Anterior cingulate cortex (tissue), 58 donors: ENCODE measurements at places on chromosomes 3 and 15.
A peak's percentile ranks its signal among the peaks of the same experiment; 100 is the strongest.

GRCh38 chr3:11096266-11097139 lies 57.8 kb upstream of the HRH1 start:
- peak; percentile 52 for DNase-seq

GRCh38 chr3:46213201-46213600 lies 5.1 kb upstream of the CCR1 start:
- no peak for DNase-seq

DNA sequence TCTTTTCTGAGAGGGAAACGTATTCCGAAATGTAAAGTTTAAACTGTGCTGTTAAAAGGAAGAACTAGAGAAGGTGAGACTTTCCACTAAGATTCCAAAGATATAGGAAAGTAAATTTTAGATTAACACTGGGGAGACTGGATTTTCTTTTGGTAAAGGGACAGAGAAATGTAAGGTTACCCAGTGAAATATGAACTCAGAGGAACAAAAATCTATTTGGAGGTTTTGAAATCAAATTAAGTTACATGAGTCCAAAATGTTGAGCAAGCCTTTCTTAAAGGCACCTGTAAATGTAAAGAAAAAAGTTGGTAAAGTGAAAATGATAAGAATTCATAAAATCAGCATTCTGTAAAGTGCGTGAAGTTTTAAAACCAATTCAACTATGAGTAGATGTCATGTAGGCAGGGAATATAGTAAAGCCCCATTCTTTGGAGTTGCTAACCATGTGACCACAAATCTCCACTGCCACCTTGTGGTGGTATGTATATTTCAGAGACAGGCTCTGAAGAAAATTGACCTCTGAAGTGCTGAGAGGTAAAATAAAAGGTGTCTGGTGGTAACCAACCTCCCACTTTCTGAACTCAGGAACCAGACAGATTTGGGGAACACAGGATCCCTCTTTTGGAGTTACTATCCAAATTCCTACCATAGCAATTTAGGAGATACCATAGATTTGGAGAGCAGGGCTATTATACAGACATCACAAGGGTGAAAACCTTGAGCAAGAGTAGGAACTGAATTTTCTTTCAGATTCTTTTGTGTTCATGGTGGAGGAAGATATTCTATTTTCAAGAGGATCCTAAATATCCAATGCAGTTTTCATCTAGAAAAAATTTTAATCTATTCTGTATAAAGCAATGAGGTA lies 215.3 kb downstream of the ROBO2 start:
- no peak for DNase-seq

DNA sequence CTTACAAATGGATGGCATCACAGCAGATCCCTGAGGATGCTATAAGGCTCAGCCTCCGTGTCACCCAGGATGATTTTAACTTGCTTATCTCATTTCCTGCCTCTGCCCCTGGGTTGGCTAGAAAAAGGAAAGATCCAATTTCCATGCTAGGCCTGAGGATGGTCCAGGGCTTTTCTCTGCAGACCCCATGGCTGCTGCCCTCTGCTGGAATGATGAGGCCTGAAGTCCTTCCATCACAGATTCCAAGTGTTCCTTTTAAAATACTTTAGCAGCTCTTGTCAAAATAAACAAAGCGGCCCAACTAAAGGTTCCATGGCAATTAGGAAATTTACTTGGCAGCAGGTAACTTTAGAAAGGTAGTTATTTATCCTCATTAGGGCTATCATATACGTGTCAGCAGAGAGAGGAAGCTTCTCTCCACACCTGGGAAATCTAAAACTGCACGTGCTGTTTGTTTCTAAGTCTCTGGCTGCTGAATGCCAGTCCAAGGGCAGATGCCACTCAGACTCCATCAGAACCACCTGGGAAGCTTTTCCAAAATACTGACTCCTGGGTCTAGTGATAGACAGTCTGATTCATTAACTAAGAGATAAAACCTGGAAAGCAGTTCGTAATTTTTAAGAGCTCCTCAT lies 401.9 kb upstream of the IL12A start:
- peak; percentile 5 for DNase-seq

DNA sequence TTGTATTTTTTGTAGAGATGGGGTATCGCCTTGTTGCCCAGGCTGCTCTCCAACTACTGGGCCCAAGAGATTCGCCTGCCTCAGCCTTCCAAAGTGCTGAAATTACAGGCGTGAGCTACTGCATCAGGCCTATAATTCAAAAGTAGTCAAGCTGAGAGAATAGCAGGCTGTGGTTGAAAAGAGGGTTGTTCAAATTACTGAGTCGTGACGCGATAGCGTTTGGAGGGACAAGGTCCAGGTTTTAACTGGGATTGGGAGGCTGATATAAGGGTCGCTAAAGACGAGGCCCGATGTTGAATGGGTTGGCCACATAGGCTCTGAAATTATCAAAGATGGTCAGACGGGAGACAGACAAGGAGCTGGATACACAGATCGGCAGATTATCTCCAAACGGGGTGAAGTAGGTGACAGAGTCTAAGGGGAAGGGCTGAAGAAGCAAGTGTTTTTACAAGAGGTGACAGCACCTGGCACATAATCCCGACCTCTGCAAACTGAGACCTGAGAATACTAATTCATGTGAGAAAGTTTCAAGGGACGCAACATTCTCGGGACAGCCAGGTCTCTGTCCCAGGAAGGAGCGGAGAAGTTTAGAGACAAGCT lies 759 bp upstream of the ARID3B start:
- DNase-seq, result no peak

GRCh38 chr3:168266335-168266734 lies 170.6 kb upstream of the GOLIM4 start:
- no peak for DNase-seq

DNA sequence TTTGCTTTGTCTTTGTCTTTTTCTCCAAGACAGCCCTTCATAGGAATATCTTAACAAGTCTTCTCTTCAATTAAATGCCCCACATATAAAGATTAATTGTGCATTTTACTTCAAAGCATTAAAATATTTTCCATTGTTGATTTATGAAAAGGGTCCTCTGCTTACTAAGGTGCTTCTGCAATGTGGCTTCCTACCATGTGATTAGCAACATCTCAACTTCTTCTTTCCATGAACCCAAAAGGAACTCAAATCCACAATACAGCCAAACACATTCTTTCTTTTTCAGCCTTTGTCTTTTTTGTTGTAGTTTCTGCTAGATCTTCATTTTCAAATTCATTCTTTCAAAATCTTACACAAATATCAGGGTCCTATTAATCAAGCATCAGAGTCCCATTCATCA lies 309.2 kb downstream of the NSUN3 start:
- DNase-seq, result no peak

GRCh38 chr3:143952569-143953072 lies 19.0 kb upstream of the DIPK2A start:
- no peak for DNase-seq

DNA sequence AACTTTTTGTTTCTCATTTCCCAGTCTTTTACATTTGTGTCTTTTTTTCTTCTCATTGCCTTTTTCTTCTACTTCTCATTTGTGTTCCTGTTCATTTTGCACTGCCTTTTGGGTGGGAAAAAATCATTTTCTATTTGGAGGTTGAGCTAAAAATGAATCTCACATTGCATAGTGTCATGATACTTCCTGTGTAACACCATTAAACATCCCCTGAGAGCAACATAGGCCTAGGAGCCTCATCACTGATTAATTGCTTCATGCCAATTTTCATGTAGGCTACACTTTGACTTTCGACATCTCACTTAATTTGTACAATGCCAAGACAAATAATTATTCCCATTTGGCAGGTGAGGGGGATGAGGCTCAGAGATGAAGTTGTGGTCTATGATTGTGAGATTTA lies 279.2 kb downstream of the EDEM1 start:
- no peak for DNase-seq

GRCh38 chr3:13042127-13042701 lies 31.0 kb downstream of the IQSEC1 start:
- DNase-seq, result peak; percentile 63
